Activated CD4-positive, alpha-beta T cell treated with anti-CD3 and anti-CD28 coated beads for 36 hours (primary cell): ENCODE measurements at places on chromosomes 2 and 18.

GRCh38 chr2:99520813-99521212 is 31.0 kb upstream of the REV1 start:
- no peak for DNase-seq

GRCh38 chr2:120963997-120964705 is 228.5 kb downstream of the GLI2 start:
- no peak for DNase-seq

DNA sequence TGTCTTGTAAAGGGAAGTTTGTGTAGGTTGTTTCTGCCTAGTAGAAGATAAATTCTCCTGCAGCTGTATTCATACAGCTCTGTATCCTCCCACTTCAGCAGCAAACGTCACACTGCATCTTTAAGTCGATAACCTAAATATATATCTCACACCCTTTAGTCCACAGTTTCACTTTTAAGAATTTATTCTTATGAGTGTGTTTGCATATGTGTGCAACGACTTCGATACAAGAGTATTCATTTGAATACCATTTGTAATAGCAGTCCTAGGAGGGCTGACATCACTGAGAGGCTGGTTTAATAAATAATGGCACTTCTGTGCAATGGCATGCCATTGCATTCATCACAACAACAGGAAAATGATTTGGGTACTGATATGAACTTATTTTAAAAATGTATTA is 63.8 kb upstream of the MSH6 start:
- DNase-seq, result no peak

DNA sequence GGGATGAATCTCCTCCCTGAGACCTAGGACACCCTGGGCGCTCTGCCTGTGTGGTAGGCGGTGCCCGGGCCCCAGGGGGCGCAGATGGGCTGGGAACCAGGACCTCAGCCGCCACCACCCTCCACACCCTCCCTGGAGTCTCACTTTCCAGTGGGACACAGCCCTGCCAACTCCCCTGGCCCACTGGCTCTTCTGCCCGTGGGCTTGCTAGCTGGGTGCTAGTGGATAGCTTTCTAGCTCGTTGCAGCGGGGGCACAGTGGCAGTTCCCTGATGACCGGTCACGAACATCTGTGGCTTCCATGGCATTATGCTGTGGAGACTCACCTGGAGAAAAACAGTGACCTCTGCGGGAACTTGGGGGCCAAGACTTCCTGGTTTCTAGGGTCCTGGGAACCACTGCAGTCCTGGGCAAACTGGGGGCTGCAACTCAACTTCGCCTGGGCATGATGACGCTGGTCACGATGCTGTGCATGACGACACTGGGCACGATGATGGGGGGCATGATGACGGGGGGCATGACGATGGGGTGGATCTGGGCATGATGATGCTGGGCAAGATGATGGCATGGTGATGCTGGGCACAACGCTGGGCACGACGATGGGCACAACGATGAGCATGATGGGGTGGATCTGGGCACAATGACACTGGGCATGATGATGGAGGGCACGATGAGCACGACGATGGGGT is 31.0 kb upstream of the ALLC start:
- no peak for DNase-seq

GRCh38 chr2:142880279-142880678 is 2.8 kb downstream of the KYNU start:
- DNase-seq, result no peak
